Spinal cord (tissue), 10 donors: ENCODE measurements at places on chromosomes 11 and 22.

DNA sequence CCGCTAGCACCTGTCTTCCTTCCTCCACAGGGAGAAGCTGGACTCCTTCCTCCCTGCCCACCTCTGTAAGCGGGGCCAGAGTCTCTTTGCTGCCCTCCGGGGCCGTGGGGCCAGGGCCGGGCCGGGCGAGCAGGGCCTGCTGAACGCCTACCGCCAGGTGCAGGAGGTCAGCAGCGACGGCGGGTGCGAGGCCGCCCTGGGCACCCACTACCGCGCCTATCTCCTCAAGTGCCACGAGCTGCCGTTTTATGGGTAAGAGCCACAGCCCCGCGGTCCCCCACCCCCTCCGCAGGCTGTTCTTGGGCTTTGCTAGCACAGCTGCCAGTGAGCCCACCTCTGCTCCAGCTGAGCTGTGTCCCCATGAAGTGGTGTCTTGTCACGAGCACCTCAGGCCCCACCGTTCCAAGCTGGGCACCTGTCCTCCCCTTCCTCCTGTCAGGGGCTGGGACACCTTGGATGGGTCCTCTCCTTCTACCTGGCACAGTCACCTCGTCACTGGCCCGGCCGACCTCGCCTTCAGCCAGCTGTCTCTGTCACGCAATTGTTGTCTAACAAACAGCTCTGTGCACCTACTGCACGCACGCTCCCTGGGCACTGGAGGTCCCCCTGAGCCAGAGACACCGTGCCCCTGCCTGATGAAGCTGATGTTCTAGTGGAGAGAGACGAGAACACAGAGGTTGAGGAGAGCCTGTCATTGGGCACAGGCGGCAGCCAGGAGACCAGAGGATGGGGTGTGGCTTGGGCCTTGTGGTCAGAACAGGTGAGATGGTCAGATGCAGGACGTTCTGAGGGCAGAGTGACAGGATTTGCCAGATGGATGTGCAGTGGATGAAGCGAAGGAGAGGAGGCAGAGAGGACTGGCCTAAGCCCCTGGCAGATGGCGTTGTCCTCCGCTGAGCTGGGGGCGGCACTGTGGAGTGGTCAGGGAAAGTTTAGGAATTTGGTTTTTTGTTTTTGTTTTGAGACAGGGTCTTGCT, 10.6 kb downstream of the FRMD8 start:
- no peak for DNase-seq

DNA sequence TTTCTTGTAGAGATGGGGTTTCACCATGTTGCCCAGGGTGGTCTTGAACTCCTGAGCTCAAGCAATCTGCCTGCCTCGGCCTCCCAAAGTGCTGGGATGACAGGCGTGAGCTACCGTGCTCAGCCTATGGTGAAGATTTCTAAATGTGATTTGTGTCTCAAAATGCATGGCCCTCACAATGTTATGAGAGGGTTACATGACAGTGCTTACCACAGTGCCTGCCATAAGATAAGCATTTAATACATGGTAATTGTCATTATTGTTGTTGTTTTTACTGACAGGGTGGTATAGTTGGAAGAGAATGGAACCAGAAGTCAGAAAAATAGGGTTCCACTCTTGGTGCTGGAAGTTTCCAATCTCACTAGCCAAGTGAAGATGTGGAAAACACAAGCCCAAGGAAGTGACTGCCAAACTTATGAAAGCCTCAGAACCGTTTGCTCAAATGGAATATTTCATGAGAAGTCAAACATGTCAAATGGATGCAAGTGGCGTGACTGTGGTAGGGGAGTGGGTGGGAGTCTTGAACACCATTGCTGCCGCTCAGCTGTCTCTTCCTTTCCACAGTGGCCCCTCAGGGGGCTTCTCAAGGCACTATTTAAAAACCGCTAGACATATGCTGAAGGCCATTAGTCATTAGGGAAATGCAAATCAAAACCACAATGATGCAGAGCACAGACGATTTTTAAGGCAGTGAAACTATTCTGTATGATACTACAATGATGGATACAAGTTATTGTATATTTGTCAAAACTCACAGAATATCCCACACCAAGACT, 29.1 kb upstream of the LMO2 start:
- no peak for DNase-seq

DNA sequence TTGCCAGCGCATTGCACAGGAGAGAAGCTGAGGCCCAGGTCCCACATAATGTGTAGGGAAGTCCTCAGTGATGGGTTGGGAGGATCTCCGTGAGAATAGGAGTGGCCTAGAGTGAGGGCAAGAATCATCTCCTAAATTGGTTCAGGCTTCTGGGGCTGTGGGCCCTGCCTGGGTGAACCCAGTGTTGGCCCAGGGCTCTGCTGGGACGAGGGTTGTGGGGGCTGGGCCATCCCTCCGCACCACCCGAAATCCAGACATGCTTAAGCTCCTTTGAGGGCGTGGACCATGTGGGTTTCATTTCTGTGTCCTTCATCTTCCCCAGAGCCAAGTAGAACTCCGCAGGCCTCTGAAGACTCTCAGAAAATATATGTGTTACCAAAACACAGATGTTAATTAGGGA, 3.7 kb downstream of the MICALL1 start:
- no peak for DNase-seq

GRCh38 chr22:37716708-37717107, 19.9 kb downstream of the TRIOBP start:
- no peak for DNase-seq

DNA sequence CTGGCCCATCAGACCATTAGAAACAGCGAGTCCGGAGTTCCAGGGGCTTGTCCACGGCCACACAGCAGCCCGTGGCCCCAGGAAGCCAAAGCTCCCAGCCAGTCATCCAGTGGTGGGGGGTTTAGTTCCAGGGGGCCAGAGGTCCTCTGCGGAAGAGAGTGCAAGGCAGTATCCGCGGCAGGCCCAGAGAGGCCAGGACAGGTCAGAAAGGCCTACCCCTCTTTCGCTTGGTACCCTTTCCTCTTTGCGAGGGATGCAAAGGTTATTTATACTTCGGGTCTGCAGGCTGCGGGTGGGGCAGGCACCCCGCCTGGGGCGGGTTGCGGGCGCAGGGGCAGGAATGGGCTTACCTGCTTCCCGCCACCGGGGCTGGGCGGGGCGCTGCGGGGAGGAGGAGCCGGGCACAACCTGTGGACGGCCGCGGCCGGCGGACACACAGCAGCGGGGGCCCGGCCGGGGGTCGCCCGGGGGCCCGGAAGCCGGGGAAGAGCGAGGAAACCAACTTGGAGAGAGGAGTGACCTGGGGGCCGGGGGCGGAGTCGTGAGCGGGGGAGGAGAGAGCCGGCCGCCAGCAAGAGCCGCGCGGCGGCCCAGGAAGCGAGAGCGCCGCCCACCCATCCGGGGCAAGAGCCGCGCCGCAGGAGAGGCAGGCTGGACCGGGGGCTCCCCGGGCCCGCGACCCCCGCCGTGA, at the start of gene SH3BP1:
TSS of gene SH3BP1 (plus strand) at position 600 of the 691 bp plus-strand sequence. CDS start 119 bp downstream, outside the sequence.
- no peak for DNase-seq

GRCh38 chr11:45073685-45074141, 72.7 kb upstream of the PRDM11 start:
- no peak for DNase-seq

DNA sequence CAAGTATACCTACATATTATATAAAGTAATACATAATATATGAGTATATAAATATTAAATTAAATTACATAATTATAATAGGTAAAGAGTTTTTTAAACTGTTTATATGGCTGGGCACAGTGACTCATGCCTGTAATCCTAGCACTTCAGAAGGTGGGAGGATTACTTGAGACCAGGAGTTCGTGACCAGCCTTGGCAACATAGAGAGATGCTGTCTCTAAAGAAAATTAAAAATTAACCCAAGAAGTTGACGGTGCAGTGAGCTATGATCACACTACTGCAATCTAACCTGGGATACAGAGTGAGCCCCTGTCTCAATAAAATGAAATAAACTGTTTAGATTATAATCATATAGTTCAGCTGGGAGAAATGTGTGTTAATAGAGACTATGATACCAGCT, 363.0 kb downstream of the DDX10 start:
- DNase-seq = no peak

DNA sequence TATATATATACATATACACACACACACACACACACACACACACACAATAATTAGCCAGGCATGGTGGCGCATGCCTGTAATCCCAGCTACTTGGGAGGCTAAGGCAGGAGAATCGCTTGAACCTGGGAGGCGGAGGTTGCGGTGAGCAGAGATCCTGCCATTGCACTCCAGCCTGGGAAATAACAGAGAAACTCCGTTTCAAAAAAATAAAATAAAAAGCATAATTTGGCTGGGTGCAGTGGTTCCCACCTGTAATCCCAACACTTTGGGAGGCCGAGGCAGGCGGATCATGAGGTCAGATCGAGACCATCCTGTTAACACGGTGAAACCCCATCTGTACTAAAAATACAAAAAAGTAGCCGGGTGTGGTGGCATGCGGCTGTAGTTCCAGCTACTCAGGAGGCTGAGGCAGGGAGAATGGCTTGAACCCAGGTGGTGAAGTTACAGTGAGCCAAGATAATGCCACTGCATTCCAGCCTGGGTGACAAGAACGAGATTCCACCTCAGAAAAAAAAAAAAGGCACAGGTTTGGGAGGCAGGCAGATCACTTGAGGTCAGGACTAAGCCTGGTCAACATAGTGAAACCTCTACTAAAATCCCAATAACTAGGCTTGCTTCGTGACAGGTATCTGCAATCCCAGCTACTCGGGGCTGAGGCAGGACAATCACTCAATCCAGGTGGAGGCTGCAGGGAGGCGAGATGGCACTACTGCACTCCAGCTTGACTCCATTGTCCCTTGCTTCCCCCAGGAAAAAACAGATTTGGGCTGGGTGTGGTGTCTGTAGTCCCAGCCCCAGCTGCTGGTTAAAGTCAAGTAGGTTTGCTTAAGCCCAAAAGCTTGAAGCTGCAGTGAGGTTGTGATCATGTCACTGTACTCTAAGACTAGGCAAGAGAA, 11.8 kb upstream of the WDR74 start:
- DNase-seq = no peak

GRCh38 chr22:49667236-49667635, 160.4 kb downstream of the BRD1 start:
- DNase-seq = no peak

DNA sequence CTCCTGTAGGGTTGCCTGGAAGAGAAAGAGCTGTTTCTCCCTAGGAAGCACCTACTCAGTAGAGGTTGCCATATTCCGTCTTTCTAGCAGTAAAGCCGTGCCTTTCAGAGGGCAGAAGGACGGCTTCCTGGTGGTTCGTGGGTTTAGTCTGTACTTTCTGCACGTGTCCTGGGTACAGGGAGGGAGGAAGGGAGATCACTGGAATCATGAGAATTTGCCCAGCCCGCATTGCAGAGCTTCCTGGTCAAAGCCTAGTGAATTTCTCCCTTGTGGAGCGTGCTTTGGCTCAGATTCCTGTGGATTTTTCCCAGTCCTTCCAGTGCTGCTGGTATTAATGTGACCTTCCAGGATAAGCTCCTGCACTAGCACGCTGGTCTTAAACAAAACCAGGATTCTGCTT, 44.9 kb downstream of the GRAMD1B start:
- DNase-seq = no peak

DNA sequence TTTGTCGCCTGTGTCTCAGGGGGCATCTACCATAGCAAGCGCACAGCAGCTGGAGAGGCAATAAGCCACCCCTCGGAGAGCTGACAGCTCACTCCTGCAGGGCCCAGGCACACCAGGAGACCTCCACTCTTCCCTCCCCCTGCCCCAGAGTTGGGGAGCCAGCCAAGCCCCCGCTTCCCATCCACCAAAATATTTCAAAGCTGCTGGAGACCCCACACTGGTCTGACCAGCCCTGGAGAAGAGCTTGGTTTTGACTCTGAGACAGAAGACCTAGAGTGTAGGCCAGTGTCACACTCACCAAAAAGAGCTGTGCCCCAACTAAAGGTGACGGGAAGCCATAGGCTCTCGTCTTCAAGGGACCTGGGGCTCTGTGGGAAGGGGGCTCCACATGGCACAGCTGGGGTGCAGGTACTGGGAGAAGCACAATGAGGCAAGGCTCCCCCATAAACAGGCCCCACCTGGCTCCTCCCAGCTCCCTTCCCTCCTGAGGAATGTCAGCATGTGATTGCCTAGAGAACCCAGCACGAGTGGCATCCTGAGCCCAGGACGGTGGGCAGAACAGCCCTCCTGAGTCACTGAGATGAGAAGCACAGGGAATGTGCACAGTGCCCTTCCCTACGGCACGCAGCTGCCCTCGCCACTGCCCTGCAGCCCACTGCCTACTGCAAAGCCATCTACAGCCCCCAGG, 5.8 kb upstream of the GNAZ start:
- no peak for DNase-seq

- no peak for DNase-seq
Observed at GRCh38 chr11:20066783-20067156, 93.5 kb downstream of the DBX1 start.

DNA sequence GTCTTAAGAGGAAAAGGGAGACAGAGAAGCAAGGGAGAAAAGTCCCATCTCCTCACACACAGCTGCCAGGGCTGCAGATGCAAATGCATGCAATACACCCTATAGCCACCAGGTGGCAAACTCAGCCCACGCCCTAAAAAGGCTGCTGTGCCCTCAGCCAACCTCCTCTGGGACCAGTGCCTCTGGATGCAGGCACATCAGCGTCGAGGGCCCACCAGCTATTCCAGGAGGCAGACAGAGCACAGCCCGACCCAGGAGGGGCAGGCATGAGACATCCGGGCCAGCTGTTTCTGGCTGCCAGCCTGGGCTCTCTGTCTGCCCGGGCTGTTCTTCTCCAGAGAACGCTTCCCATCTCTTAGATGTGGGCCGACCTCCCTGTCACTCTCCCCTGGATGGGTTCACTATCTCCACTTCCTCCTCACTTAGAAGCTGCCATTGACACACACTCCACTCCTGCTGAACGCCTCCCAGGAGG, 39.7 kb downstream of the TPBGL start:
- DNase-seq = peak; percentile 60

GRCh38 chr11:32312206-32312817, 123.0 kb downstream of the WT1 start:
- no peak for DNase-seq
